ENCODE measurements at places on chromosomes 7 and 10.
A peak's percentile ranks its signal among the peaks of the same experiment; 100 is the strongest.

DNA sequence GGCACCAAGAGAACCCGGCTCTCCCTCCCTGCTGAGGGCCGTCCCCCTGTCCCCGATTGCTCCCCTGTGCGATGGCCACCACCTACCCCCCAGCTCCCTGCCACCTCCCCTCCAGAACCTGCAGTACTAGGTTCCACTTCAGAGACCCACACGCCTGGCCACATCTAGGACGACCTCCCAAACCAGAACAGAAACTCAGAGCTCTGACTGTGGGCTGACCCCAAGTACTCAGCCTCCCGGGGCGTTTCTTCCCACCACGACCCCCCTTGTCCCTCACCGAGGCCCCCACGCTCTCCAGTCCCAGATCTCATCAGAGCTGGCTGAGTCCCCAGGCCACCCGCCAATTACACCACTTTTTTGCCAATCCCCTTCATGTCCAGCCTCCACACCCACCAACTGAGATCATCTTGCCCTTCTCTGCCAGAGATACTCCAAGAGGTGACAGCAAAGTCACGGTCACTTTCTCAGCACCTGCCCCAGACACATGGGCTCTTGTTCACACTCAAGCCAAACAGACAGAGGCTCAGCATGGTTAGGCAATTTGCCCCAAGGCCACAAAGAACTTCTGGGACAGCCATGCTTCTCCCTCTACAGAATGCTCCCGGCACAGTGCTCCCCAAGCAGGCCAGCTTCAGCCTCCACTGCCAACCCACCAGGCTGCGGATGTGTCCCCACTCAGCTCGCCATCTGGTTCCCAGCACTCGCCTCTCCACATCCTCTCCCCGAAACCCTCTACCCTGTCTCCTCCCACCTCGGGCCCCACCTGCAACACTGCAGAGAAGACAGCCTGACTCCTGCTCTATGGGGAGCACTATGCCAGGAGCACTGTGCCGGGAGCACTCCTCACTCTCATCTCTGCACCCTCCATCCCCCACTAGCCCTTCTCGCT is 4.7 kb downstream of the TMEM120A start:
- DNase-seq, result no peak

DNA sequence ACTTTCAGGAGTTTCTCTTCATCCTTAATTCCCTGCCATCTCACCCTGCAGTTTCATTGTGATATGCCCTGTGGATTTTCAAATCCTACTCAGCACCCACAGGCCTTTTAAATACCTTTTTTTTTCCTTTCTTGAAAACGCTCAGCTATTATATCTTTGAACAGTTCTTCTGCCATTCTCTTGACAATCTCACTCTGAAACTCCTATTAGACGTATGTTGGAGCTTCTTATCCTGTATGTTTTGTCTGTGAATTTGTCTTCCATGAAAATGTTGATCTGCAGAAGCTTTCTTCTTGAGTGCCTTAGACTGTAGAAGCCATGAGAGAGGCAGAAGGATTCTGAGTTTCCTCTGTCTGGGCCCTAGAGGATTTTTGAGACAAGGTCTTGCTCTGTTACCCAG is 18.9 kb upstream of the YAE1 start:
- no peak for DNase-seq

DNA sequence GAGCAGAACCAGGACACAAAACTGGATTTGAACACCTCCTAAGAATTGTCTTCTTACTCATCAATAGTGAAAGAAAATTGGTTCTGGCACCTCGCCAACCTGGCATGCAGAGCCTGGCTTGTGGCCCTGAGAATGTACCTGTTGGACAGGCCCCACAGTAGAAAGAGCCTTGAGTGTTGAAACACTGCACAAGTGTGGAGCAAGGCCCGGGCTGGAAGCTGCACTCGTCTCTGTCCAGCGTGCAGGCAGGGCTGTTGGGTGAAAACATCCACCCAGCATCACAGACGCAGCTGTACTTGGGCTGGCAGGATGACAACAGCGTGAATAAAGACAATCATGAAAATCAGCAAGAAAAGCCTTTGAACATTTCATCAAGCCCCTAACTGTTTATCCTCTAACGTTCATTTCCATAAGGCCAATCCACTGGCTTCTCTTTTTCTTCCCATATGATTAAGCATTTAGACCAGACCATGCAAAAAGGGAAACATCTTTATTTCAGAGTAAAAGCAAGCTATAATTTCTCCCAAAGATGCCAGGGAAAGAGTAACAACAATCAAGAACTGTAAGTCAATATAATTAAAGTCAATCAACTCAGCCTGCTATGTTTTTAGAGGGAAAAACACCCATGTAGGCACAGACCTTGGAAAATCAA is 15.6 kb downstream of the CUBN start:
- no peak for DNase-seq

DNA sequence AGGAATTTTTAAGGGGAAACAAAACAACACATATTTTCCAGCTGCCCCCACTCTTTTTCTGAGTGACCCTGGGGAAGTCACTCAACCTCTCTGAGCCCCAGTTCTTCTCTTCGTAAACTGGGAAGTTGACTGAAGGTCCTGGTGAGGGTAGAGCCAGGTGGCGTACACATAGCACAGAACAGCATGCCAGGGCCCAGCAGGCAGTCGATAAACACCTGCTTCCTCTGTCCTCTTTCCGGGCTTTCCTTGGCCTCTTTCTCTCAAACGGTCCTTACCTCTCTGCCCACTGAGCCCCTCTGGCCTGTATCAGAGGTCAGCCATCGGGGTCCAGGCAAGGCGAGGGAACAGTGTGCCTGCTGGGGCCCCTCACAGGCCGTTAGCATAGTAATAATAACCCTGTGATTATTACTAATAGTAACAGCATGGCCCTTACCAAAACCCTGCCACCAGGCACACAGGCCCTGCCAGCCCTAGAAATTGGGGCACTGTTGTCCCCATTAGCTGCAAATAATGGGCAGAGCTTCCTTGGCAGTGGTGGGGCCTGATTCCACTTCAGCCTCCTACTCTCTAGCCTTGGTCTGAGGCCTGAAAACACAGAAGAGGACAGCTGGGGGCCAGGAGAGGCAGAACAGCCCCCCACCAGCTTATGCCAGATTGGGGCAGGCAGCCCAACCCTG is 37.3 kb upstream of the SLC29A3 start:
- no peak for DNase-seq

- no peak for DNase-seq
These were observed 76.5 kb downstream of the AUTS2 start for GRCh38 chr7:69674701-69675182.

GRCh38 chr10:5457741-5458140 is 41.6 kb downstream of the CALML5 start:
- no peak for DNase-seq

DNA sequence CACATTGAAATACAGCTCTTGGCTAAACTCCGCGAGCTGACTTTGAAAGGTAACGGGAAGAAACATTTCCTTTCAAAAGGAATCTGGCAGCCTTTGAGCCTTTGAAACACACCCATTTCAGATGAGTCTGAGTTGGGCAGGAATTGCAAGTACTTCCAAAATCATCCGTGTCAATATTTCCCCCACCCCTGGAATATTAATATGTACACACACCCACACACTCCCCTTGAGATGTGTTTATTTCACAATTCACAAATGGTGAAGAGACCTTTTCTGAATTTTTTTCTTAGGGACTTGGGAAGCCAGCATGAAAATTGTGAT is 438.7 kb upstream of the NRP1 start:
- no peak for DNase-seq

GRCh38 chr7:1505731-1506550 is 1.8 kb upstream of the INTS1 start:
- peak; percentile 20 for DNase-seq

GRCh38 chr10:69952069-69952800 is 100.4 kb upstream of the MACROH2A2 start:
- no peak for DNase-seq

GRCh38 chr7:1712907-1713501 is 42.9 kb downstream of the ELFN1 start:
- no peak for DNase-seq

DNA sequence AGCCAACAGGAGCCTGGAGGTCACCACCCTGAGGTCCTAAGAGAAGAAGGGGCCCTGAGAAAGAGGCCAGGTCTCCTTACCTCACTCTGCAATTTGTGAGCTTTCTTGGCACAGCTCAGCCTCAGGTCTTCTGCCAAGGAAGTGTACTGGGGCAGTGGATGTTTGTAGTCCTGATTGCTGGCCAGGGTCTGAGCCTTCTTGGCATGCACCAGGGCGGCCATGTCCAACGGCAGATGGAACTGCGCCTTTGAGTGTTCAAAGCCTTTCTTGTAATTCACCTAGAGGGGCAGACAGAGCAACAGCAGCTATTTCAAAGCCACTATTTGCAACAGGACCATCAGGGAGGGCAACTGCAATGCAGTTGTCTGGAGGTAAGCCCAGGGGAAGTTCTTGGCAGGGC is 51.7 kb downstream of the NRAP start:
- DNase-seq, result no peak

DNA sequence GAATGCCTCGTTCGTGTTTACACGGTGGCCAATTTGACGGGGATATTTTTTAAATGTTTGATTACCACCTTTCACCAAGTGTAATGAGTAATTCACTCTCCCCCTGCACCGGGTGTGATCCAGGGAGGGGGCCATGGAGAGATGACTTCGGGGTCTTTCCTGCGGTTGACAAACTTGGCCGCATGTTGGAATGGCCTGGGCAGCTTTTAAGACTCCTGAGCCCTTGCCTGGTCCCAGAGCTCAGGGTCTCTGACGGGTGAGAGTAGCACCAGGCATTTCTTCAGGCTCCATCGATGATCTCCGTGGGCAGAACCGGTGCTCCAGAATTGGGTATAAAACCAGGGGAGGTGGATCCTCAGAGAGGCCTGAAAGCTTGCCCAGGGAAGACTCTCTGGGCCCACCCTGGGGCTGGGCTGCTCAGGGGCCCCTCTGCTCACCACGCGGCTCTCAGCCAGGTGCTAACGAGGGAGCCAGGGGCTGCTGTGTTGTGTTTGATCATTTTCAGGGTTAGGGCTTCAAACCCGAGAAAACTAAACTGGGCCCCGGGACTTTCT is 882 bp downstream of the ZNF282 start:
- peak; percentile 13 for DNase-seq

- peak; percentile 69 for DNase-seq
These were observed 25.4 kb downstream of the INSIG1 start for GRCh38 chr7:155323001-155323638.

DNA sequence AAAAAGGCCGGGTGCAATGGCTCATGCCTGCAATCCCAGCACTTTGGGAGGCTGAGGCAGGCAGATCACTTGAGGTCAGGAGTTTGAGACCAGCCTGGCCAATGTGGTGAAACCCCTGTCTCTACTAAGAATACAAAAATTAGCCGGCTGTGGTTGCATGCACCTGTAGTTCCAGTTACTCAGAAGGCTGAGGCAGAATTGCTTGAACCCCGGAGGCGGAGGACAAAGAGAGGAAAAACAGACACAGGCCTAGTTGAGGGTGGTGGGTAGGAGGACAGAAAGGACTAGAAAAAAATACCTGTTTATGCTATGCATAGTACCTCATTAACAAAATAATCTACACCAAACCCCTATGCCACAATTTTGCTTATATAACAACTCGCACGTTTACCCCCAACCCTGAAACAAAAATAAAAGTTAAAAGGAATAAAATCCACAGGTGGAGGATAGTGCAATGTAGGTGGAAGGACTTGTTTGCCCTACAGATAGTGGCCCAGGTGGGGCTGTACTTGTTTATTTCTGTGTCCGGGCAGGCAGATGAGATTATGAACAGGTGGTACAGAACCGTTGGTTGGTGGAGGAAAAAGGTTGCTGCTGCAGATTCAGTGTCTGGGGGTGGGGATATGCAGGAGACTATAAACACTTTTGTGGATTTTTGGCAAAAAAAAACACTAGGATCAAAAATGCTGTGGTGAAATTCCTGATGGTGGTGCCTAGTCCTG is 5.1 kb downstream of the ZNF680 start:
- DNase-seq, result no peak

- DNase-seq, result no peak
These were observed 31.5 kb upstream of the PPP2R2D start for GRCh38 chr10:131869344-131869743.

DNA sequence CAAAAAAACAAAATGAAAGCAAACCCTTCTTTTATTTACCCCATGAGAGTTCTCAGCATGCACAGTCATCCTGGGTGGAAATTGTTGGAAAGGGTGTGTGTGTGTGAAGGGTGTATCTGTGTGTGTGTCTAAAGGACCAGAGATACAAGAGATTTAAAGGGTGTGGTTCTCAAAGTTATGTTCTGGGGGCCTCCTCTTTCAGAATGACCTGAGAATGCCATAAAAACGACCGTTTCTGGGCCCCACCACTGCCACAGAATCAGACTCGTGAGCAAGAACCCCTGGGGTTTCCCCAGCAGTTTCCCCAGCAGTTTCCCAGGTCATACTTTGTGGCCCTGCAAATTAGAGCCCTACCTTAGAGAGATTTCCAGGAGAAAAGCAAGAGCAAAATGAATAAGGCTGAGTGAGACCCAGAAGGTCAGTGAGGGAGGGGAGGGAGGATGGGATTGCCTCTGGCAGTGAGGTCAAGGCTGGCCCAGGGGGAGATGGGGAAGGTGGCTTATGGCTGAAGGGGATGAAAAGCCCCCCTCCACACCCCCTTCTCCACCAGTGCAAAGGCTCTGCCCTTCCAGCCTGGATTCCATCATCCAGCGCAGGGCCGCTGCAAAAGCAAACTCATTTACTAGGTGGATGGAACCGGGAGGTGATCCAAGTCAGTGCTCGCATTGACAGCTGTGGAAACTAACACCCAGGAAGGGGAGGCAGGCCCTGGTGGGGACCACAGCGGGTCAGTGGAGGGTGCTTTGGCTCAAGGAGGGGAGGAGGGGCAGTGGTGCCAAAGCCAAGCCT is 10.2 kb downstream of the PYROXD2 start:
- no peak for DNase-seq

DNA sequence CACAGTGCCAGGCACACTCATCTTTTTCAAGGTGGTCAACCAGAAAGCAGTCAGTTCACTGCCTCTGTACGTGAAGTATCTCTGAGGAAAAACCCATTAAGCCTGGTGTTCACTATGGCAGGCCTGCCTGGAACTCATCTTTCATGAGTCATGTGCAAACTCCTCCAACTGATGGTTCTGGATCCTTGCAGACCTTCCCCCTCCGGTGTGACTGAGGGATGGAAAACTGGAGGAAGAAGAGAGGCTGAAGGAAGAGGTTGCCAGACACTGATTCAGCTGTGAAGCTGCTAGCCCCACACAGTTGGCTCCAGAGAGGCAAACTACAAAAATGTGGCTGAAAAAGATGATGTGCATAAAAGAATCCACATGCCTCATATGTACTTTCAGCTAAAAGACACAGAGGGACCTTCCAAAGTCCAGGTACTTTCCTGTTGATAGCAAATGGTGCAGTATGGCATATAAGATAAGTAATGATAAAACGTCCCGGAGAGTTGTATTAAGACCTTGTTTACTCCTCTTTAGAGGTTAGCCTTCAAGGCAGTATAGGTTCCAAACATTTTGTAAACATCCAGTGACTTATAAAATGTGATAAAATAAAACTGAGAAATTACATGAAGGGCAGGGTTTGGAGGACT is 2.7 kb downstream of the CYP3A5 start:
- DNase-seq, result peak; percentile 58

GRCh38 chr10:19775296-19775695 is 40.9 kb upstream of the PLXDC2 start:
- DNase-seq, result no peak

- DNase-seq, result no peak
These were observed 20.0 kb downstream of the ZNF786 start for GRCh38 chr7:149070372-149071125.

- DNase-seq, result no peak
These were observed 33.5 kb upstream of the TTYH3 start for GRCh38 chr7:2598154-2598823.
